T-helper 22 cell (primary cell): ENCODE measurements at places on chromosomes 11 and 22.

GRCh38 chr11:96222102-96222501 lies 120.9 kb downstream of the MAML2 start:
- no peak for DNase-seq

- no peak for DNase-seq
These were observed 40.7 kb downstream of the DCUN1D5 start for GRCh38 chr11:103051151-103051801.

GRCh38 chr22:30968015-30968923 lies at the start of gene MORC2:
MORC2 (minus strand) TSS chr22:30968774; CDS start chr22:30967889, 885 bp downstream.
- no peak for DNase-seq

DNA sequence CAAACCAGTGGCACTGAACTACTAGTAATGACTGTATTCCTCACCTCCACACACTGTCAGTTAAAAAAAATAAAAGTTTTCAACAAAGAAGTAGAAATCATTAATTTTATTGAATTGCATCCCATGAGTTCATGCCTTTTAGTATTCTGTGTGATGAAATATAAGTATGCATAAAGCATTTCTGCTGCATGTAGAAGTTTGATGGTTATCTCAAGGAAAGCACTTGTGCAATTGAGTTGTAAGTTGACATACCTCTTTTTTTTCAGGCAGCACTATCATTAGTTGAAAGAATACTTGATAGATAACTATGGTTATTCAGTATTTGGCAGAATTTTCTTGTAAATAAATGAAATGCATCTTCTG lies 104.4 kb downstream of the STIM1 start:
- no peak for DNase-seq

GRCh38 chr11:122327528-122327927 lies 211.5 kb upstream of the BLID start:
- DNase-seq, result no peak

- peak; percentile 13 for DNase-seq
These were observed 512 bp downstream of the TOLLIP start for GRCh38 chr11:1308743-1309497.

DNA sequence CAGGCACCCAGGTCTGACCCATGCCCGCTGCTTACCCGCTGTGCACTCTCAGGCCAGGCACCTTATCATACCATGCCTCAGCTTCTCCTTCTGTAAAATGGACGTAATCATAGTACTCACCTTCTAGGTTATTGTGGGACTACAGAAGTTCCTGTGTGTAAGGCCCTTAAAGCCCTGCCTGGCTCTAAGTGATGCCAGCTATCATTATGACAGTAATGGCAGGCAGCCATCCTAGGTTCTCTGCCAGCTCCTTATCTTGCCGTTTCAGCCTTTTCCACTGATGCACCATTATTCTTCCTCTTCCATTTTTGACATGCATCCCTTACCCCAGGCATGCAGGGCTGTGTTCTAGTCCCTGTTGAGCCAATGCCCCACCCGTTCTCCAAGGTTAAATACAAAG lies 57.9 kb downstream of the DBX1 start:
- no peak for DNase-seq

DNA sequence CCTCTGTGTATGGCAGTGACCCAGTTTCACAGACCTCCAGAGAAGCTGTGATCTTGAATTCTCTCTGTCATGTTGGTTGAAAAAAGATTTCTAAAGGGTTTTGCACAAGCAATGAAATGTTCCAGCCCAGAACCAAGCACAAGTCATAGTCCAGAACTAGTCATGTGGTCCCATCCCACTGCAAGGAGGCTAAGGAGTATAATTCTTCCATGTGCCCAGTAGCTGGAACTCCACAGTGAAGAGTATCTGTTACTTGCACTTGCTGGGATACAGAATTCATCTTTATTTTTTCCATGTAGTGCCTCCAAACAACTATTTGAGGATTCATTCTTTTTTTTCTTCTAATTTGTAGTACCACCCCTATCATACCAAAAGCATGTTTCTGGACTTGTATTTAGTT lies 9.9 kb upstream of the MMP8 start:
- DNase-seq, result no peak
